Heart right ventricle (tissue), 16 donors: ENCODE measurements at places on chromosomes 2 and 18. TPM values are rescaled to one million over a fixed set of nuclear protein-coding genes. Genes with fewer than 3 reads are reported as not detected.

Gene OTOS
- not detected for total RNA-seq

Gene TMEM182
- 192 TPM for total RNA-seq

Gene FBLN7
- 0.42 TPM for total RNA-seq

Gene PIEZO2
- total RNA-seq = not detected

DNA sequence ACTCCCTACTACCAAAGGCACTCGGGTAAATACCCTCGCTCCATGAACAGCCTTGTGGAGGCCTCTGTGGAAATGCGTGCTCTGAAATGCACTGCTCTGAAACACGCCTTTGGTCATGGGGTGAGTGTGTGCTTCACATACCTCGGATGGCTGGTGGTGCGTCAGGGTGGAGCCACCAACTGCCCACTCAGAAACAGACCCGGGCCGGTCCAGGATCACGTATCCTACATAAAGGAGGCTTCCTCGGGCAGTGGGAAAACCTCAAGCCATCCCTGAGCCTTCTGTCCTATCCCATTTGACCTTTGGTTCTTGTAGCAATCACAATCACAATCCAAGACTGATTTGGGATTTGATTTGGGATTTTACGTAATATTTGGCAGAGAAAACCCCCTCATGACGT lies 53.5 kb upstream of the ZNF516 start:
- H3K4me3 ChIP-seq = no peak overlapping the region
- DNase-seq = no peak
- no peaks in the 10 kb centered on the region for H3K36me3 ChIP-seq
- no peaks in the 10 kb centered on the region for H3K4me1 ChIP-seq
- H3K27ac ChIP-seq = no peak overlapping the region
- peaks cover 6% of the 10 kb centered on the region for H3K27me3 ChIP-seq

GRCh38 chr2:64488050-64488974 lies 34.4 kb downstream of the LGALSL start:
- peaks cover 6% of the 10 kb centered on the region for H3K27me3 ChIP-seq
- peaks cover 21% of the 10 kb centered on the region for H3K4me1 ChIP-seq
- no peak overlapping the region for H3K4me3 ChIP-seq
- H3K27ac ChIP-seq = no peak overlapping the region

GRCh38 chr2:133231264-133231663 lies 337.0 kb downstream of the NCKAP5 start:
- no peak for DNase-seq
- H3K36me3 ChIP-seq = no peaks in the 10 kb centered on the region
- H3K27ac ChIP-seq = no peak overlapping the region
- H3K27me3 ChIP-seq = no peaks in the 10 kb centered on the region

DNA sequence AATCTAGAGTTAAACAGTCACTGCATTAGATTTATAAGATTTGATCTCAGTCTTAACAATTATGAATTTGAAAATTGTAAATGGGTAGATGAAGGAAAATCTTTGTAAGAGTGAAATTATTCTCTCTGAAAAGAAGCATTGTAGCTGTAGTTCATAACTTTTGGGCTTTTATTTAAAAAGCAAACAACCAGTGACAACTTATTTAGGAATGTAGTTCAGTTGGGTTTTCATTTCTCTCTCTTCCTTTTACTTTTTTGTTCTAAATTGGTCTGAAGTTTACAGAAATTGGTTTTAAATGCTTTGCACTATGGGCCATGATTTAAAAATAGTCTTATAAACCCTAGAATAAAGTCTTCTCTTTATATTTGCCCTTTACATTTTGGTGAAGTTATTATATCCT lies 296.6 kb downstream of the GULP1 start:
- no peaks in the 10 kb centered on the region for H3K36me3 ChIP-seq
- no peak overlapping the region for H3K27ac ChIP-seq
- no peaks in the 10 kb centered on the region for H3K27me3 ChIP-seq
- no peaks in the 10 kb centered on the region for H3K4me1 ChIP-seq
- no peak for DNase-seq
- H3K4me3 ChIP-seq = no peak overlapping the region

GRCh38 chr2:24819442-24820174 lies 26.4 kb downstream of the CENPO start:
- peaks cover 11% of the 10 kb centered on the region for H3K4me1 ChIP-seq
- no peak overlapping the region for H3K27ac ChIP-seq
- peaks cover 15% of the 10 kb centered on the region for H3K36me3 ChIP-seq
- DNase-seq = no peak

DNA sequence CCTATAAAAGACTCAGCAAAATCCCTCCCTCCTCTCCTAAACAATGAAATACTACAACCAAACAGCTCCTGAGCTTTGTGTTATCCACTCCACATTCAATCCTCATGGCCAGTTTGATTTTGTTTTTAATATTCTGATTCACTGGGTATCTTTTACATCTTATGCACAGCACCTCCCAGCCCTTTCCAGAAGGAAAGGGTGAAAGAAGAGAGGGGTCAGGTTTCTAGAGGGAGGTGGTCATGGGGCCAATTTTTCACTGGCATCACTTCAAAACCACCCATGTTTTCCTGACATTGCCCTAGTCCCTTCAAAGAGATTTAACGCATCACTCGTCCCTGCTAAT lies 315.6 kb downstream of the LPIN1 start:
- H3K4me1 ChIP-seq = peaks cover 9% of the 10 kb centered on the region
- H3K36me3 ChIP-seq = no peaks in the 10 kb centered on the region
- no peaks in the 10 kb centered on the region for H3K27me3 ChIP-seq
- no peak overlapping the region for H3K4me3 ChIP-seq

DNA sequence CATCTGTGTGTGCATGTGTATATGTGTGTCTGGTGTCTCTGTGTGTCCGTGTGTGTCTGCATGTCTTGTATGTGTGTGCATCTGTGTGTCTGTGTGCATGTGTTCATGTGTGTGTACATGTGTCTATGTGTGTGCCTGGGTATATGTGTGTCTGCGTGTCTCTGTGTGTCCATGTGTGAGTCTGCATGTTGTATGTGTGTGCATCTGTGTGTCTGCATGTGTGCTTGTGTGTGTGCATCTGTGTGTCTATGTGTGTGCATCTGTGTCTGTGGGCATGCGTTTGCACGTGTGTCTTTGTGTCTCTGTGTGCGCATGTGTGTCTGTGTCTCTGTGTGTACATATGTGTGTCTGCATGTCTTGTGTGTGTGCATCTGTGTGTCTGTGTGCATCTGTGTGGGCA lies 207.7 kb downstream of the TNS1 start:
- H3K27ac ChIP-seq = no peak overlapping the region
- no peak for DNase-seq
- H3K4me3 ChIP-seq = no peak overlapping the region
- no peaks in the 10 kb centered on the region for H3K27me3 ChIP-seq
- H3K36me3 ChIP-seq = peaks cover 4% of the 10 kb centered on the region
- peaks cover 77% of the 10 kb centered on the region for H3K4me1 ChIP-seq

- H3K4me3 ChIP-seq = no peak overlapping the region
- DNase-seq = no peak
- no peaks in the 10 kb centered on the region for H3K4me1 ChIP-seq
- no peak overlapping the region for H3K27ac ChIP-seq
- no peaks in the 10 kb centered on the region for H3K27me3 ChIP-seq
- no peaks in the 10 kb centered on the region for H3K36me3 ChIP-seq
Measured at GRCh38 chr2:195495351-195495750, 161.7 kb upstream of the SLC39A10 start.

DNA sequence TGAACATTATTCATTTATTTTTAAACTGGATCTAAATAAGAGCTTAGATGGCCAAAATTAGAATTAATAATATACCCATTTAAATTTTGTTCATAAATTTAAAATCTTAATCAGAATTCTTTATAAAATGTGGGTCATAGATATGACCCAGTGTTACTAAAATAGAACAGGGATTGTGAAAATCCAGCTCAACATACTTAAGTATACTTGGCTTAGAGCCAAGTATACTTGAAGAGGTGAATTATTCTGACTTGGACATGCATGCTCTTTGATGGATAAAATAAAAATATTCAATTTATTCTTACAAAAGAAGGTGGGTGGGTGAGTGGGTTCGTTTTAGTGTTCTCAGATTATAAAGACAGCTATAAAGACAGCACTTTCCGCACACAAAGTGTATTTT lies 70.7 kb downstream of the SPOPL start:
- H3K4me1 ChIP-seq = no peaks in the 10 kb centered on the region
- peaks cover 19% of the 10 kb centered on the region for H3K36me3 ChIP-seq
- no peak overlapping the region for H3K4me3 ChIP-seq
- no peak for DNase-seq
- no peaks in the 10 kb centered on the region for H3K27me3 ChIP-seq
- no peak overlapping the region for H3K27ac ChIP-seq

DNA sequence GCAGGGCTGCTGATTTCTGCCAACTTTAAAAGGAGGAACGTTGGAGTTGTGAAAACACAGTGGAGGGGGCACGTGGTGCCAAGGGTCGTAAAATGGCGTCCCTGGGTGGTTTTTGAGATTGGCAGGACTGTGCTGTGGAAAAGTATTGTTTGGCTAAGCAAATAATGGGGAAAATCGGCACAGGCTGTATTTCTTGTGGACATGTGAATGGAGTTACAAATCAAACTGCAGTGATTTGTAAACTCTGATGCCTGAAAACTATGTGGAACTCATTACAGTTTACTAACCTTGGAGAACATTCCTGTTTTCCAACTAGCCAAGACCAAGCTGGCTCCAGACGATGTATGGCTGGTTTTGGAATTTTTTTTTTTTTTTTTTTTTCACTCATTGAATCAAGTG lies 68.7 kb downstream of the KCTD1 start:
- no peak overlapping the region for H3K4me3 ChIP-seq
- H3K27ac ChIP-seq = no peak overlapping the region
- no peaks in the 10 kb centered on the region for H3K4me1 ChIP-seq
- no peaks in the 10 kb centered on the region for H3K36me3 ChIP-seq
- H3K27me3 ChIP-seq = no peaks in the 10 kb centered on the region
- DNase-seq = no peak

GRCh38 chr2:217652761-217653639 lies 349.8 kb downstream of the TNS1 start:
- DNase-seq = peak; percentile 21
- H3K36me3 ChIP-seq = no peaks in the 10 kb centered on the region
- H3K4me3 ChIP-seq = no peak overlapping the region
- peaks cover 10% of the 10 kb centered on the region for H3K4me1 ChIP-seq
- H3K27ac ChIP-seq = peak overlapping the region; percentile 34

DNA sequence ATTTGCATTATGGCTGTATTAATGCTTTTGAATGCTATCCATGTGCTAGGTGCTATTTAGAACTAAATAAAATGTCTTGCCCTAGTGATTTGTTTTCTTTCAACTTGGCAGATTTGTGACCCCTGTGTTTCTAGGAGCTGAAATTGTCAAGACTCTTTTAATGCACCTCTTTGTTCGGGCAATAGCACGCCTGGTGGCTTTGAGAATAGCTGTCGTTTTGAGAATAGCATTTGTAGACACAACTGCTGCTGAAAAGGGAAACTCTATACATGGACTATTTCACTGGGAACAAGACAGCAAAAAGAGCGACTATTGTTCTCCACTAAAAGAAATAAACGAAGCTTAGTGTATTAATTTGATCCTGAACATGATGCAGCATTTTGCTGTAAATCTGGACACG lies 352.1 kb upstream of the ZNF521 start:
- no peak overlapping the region for H3K4me3 ChIP-seq
- no peaks in the 10 kb centered on the region for H3K36me3 ChIP-seq
- no peak for DNase-seq
- no peaks in the 10 kb centered on the region for H3K4me1 ChIP-seq
- no peak overlapping the region for H3K27ac ChIP-seq
- H3K27me3 ChIP-seq = no peaks in the 10 kb centered on the region

DNA sequence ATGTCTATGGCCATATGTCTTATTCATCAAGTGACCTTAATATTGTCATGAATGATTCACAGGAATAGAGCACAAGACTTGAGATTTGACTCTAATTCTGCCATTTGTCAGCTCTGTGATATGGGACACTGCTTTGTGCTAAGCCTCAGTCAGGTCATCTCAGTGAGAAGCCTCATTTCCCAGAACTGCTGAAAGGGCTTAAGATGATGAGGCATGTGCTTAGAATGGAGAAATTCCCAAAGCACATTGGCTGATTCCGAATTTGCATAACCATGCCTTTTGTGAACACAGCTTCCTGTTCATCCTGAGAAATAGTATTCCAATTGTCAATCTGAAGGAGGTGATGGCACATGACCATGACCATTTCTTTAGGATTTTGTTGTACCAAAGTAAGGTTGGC lies 218.1 kb downstream of the ALK start:
- H3K27me3 ChIP-seq = no peaks in the 10 kb centered on the region
- no peaks in the 10 kb centered on the region for H3K4me1 ChIP-seq
- DNase-seq = no peak
- no peak overlapping the region for H3K27ac ChIP-seq
- H3K4me3 ChIP-seq = no peak overlapping the region
- no peaks in the 10 kb centered on the region for H3K36me3 ChIP-seq

DNA sequence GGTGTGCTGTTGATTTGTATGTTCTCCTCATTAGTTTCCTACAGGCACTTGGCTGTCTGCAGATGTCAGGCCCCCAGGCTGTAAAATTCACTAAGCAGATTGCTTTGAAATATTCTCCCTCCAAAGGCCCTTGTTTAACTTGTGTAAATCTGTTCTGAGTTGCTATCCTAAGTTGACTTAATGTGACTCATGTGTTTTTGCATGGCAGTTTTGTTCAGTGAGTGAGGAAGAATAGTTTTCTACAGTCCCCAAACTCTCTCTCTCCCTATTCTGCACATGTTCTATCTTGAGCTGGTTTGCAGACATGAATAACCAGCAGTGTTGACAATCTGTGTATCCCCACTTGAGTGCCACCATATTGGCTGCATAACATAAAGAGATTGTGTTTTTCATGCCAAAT lies 1005.4 kb upstream of the DDX18 start:
- no peak overlapping the region for H3K4me3 ChIP-seq
- H3K36me3 ChIP-seq = no peaks in the 10 kb centered on the region
- no peak for DNase-seq
- no peaks in the 10 kb centered on the region for H3K4me1 ChIP-seq
